ENCODE measurements at places on chromosomes 11 and 22. TPM values are rescaled to one million over a fixed set of nuclear protein-coding genes. Genes with fewer than 3 reads are reported as not detected.

Gene SMIM38
- polyA plus RNA-seq = 0.75 TPM

DNA sequence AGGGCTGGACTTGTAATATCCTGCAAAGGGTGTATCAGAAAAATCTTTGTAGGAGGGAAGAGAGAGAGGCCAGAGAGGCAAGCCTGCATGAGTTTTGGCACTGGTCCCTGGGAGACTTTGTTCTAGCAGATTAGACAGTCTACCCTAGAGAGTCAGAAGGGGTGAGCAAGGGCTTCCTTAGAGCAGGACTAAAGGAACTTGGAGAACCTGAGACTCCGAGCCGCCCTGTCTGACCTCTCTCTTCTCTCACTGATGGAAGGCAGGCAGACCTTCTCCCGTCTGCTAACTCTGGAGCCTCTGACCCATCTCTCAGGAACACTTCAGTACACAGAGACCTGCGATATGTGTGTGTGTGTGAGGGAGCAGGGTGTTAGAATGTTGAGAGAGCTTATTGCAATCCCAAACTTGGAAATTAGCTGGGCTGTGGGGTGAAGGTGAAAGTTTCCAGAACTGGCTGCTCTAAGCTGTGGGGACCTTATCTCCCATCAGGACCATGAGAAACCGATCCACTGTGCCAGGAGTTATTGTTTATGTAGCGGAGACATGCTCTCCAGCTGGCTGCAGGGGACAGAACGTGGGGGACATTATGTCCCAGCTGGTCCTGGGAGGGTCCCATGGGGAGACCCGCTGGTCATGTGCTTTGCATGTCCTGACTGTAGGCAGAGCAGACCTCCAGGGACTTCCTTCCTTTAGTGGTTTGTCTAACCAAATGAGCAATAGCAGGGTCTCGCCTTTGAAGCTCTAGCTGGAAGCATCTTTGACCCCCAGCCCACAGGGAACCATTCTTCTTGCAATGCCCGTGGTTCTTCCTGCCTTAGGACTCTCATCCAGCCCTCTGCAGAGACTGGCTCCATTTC is 51.1 kb downstream of the TIMP3 start:
- peak; percentile 48 for DNase-seq

DNA sequence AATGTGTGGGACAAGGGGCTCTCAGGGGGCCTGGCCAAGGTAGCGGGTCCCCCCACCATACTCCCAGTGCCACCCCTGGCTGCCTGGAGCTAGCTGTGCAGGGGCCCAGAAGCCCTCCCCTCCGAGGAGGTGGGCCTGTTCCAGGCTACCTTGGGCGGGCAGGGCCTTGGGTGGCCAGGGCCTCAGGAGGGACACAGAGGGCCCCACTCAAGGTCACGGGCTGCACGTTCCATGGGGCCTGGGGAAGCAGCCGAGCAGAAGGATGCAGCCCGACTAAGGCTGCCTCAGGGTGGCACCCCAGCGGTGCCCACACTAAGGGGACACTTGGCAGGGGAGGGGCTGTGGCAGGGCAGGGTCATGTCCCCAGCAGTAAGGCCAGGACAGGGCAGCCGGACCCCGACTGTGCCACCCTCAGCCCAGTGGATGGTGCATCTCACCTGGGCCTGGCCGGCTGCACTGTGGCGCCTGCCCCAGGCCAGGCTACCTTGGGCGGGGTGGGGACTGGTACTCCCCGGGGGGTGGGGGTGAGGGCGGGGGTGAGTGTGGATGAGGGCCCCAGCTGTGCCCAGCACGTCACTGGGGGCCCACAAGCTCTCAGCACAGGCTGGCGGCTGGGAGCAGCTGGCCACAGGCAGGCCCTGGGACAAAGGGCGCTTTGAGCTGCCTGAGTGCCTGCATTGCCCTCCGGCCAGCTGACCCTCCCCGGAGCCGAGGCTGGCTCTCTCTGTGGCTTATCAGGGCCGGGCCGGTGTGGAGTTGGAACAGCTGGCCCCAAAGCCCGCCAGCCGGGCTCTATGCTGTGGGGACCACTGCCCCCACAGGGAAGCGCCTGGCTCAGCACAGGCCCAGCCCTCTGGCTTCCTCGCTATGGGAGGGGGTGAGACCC is 117.1 kb downstream of the KCNQ1 start:
- DNase-seq = no peak

DNA sequence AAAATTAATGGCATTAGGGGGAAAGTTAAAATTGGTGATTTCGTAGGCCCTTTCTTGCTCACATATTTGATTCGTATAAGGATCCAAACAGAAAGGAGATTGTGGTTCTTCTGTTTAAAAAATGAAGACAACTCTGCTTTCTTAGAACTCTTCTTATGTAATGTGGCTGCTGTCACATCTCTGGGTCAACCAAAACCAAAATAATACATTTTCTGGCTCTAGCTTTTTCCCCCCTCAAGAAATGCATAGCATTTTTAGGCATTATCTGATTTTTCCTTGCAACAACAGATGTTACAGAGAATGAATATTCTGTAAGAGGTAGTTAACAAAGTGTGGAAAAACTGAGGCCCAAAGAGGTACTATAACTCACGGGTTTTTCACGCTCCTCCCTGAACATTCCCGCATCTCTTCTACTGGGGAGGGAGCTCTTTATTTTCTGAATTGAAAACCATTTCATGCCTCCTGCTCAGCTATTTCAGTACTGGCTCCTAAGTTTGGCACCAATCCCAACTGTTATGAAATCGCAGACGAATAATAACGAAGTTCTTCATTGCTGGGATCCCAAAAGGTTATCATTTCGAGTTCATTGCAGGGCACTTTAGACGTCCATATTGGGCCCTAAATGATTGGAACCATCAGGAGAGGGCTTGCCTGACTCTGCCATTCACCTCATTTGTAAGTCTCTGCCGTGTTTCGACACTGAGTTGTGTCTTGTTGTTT is 17.1 kb downstream of the GRAP2 start:
- DNase-seq = peak; percentile 74

DNA sequence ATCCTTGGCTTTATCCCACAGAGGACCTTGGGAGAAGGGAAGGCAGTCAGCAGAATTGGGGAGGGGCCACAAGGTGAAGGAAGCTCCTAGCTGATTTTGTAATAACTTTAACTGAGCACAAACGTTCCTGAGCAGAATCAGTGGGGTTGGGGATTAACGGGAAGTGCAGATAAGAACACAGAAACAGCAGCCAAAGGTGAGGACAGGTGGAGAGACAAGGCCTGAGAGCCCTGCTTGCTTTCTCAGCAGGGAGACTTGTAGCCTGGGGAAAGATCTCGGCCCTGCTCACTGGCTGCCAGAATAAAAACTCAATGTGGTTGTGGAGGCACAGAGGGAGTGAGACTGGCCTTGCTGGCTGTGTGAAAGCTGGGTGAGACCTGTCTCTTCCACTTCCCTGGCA is 265.2 kb upstream of the FAT3 start:
- DNase-seq = no peak

Gene PLXNB2
- 140 TPM for polyA plus RNA-seq

- DNase-seq = no peak
Observed at GRCh38 chr11:107957109-107957588, 28.9 kb downstream of the RAB39A start.

- peak; percentile 53 for DNase-seq
Observed at GRCh38 chr22:37681556-37682049, 4.5 kb upstream of the NOL12 start.

DNA sequence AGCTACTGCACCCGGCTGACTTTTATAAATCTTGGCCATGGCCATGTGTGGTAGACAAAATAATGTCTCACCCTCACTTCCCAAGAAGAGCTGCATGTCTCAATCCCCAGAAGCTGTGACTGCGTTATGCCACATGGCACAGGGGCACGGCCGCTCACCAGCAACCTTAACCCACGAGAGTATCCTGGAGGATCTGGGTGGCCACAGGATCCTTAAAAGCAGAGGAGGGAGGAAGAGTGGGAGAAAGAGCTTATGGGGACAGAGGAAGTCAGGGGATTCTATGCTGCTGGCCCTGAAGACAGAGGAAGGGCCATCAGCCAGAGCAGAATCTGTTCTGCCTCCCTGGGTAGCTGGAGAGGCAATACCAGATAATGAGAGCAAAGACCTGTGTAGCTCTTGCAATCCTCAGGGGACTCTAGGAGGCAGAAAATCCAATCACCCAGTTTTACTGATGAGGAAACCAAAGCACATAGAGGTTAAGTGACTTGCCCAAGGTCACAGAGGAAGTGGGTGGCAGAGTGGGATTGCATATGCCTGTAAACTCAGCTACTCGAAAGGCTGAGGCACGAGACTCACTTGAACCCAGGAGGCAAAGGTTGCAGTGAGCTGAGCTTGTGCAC is 55.3 kb downstream of the CELSR1 start:
- no peak for DNase-seq

GRCh38 chr11:111645657-111646316 is 43.5 kb downstream of the SIK2 start:
- no peak for DNase-seq

Gene GPR83
- 0.21 TPM for polyA plus RNA-seq

- DNase-seq = no peak
Observed at GRCh38 chr22:42177891-42178336, 47.3 kb upstream of the CYP2D6 start.

GRCh38 chr11:2129308-2129698 is 9.9 kb downstream of the IGF2 start:
- DNase-seq = no peak
